ENCODE measurements at places on chromosomes 4 and X. TPM values are rescaled to one million over a fixed set of nuclear protein-coding genes. Genes with fewer than 3 reads are reported as not detected.

GRCh38 chrX:53211391-53211978, 13.5 kb downstream of the KDM5C start:
- H3K4me1 ChIP-seq = no peaks in the 10 kb centered on the region
- no peaks in the 10 kb centered on the region for H3K27me3 ChIP-seq
- H3K4me3 ChIP-seq = no peak overlapping the region
- peaks cover 77% of the 10 kb centered on the region for H3K36me3 ChIP-seq

Gene LSM6
- 15.9 TPM for total RNA-seq

Gene COX7B2
- total RNA-seq = not detected

- H3K27ac ChIP-seq = no peak overlapping the region
- no peak for DNase-seq
- H3K4me3 ChIP-seq = no peak overlapping the region
- H3K27me3 ChIP-seq = no peaks in the 10 kb centered on the region
- H3K36me3 ChIP-seq = no peaks in the 10 kb centered on the region
Observed at GRCh38 chrX:86806786-86807185, 658.5 kb downstream of the DACH2 start.

DNA sequence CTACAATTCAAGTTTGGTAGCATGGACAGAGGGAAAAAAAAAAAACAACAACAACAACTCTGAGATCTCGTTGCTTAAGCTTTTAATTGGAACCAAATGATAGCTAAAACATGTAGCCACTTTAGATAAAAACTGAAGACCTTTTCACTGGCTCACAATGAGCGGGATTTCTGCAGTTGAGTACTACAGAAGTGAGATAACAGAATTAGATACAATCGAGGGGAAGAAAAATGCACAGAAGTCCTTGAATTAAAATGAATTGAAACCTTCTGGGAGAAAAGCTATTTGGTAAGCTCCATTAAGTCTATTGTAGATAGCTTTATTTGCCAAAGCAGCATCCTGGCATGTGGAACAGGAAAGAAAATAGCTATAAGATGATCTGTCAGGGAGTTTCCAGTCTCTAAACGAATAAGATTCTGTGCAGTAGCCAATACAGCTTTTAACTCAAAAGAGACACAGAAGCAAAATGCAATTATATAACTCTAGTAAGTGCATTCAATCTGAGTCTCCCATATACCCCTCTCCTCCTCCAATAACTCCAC, 248.5 kb downstream of the ENOX2 start:
- no peak overlapping the region for H3K27ac ChIP-seq
- DNase-seq = no peak
- no peaks in the 10 kb centered on the region for H3K27me3 ChIP-seq

Gene P2RY4
- not detected for total RNA-seq

DNA sequence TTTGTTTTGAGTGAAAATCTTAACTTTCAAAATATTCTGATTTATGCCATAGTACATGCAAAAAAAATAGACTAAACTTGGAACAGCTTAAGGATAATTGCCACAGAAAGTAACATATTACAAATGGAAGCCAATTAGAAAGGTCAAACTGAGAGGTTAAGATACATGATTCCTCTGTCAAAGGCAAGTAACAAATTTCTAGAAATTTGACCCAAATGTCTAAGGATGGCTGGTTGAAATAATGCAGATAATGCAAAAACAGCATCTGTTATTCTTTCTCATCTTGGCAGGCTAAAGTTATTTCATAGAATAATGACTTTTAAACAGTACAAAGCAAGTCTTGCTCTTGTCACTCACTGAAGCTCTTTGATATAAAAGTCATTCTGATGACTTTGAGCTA, 10.5 kb downstream of the FGF5 start:
- H3K27ac ChIP-seq = no peak overlapping the region
- no peak overlapping the region for H3K4me3 ChIP-seq
- H3K4me1 ChIP-seq = no peaks in the 10 kb centered on the region
- no peak for DNase-seq
- H3K27me3 ChIP-seq = peaks cover 7% of the 10 kb centered on the region
- no peaks in the 10 kb centered on the region for H3K36me3 ChIP-seq

GRCh38 chr4:22668301-22668700, 24.4 kb upstream of the GBA3 start:
- H3K27ac ChIP-seq = peak overlapping the region; percentile 7
- H3K27me3 ChIP-seq = no peaks in the 10 kb centered on the region
- DNase-seq = no peak
- H3K36me3 ChIP-seq = no peaks in the 10 kb centered on the region
- H3K4me1 ChIP-seq = peaks cover 5% of the 10 kb centered on the region

GRCh38 chr4:6221851-6222760, 21.8 kb upstream of the JAKMIP1 start:
- no peak overlapping the region for H3K27ac ChIP-seq
- DNase-seq = peak; percentile 29
- H3K4me3 ChIP-seq = peak overlapping the region; percentile 60

DNA sequence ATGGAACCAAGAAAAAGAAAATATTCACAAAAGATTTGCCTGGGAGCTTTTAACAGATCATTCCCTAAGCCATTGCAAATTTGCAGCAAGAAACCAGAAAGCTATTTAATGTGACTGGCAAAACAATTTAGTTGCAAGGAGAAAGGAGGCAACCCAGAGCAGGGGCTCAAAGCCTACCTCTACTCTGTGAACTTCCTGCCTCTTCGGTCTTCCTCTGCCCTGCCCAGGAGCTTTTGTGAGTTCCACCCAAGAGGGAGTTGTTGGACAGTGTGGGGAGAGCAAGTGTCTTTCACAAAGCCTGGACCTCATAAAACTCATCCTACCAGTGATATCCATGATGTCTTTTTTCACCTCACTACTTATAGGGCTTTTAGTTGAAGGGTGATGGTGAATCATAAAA, 107.4 kb downstream of the AFF1 start:
- peak overlapping the region; percentile 92 for H3K27ac ChIP-seq
- H3K4me3 ChIP-seq = no peak overlapping the region
- DNase-seq = no peak
- H3K27me3 ChIP-seq = no peaks in the 10 kb centered on the region
- H3K4me1 ChIP-seq = peaks cover 100% of the 10 kb centered on the region

- no peak overlapping the region for H3K4me3 ChIP-seq
- DNase-seq = no peak
- H3K4me1 ChIP-seq = no peaks in the 10 kb centered on the region
- no peaks in the 10 kb centered on the region for H3K27me3 ChIP-seq
- no peak overlapping the region for H3K27ac ChIP-seq
- no peaks in the 10 kb centered on the region for H3K36me3 ChIP-seq
Observed at GRCh38 chr4:147693218-147693617, 9.3 kb upstream of the PRMT9 start.

DNA sequence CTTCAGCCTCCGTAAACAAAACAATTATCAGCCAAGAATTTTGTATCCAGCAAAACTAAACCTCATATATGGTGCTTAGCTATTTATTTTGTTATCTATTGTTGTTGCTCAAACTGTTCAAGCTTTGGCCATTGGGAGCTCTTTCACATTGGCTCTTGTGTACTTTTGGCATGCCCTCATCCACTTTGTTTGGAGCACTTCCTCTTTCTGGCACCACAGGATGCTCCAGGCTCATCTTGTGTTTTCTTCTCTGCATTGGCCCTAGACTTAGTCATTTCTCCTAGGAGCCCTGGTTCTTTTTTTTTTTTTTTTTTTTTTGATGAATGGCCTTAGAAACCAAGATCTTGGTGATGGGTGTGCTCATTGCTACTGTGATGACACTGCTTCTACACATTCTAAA, 74.5 kb downstream of the DIPK2B start:
- H3K27ac ChIP-seq = no peak overlapping the region
- H3K36me3 ChIP-seq = no peaks in the 10 kb centered on the region
- H3K4me3 ChIP-seq = no peak overlapping the region
- no peaks in the 10 kb centered on the region for H3K4me1 ChIP-seq
- H3K27me3 ChIP-seq = no peaks in the 10 kb centered on the region

Gene VEGFD
- 8.3 TPM for total RNA-seq

DNA sequence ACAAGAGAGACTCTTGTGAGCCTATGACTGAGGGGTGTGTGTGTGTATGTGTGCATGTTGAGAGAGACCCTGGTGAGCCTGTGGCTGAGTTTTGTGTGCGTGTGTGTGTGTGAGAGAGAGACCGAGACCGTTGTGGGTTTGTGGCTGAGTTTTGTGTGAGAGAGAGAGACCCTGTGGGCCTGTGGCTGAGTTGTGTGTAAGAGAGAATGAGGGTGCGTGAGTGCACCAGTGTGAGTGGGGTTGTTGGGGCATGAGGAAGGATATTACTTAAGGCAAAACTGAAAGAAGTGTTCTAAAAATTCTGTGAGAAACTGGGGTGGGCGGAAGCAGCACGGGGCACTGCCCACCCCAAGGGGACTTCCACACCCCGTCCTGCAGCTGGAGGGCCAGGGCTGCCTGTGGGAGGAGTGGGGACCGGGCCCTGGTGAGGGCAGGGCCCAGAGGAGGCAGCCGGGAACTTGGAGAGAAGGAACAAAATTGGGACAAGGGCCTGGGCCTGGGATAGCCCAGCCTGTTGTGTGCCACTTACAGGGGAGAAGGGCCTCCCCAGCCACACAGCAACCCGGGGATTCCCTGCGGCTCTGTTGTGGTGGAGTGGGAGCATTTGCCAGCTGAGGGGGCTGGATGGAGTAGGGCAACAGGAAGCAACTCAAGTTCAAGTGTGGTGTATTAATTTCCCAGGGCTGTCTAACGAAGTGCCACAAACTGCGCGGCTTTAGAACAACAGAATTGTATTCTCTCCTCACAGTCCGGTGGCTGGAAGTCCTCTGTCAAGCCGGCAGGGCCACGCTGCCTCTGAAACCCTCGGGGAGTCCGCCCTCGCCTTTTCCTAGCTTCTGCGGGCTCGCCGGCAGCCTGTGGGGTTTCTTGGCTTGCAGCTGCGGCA, 22.1 kb downstream of the TMEM131L start:
- H3K4me3 ChIP-seq = peak overlapping the region; percentile 46
- peak overlapping the region; percentile 86 for H3K27ac ChIP-seq
- peak; percentile 51 for DNase-seq
- peaks cover 72% of the 10 kb centered on the region for H3K4me1 ChIP-seq

DNA sequence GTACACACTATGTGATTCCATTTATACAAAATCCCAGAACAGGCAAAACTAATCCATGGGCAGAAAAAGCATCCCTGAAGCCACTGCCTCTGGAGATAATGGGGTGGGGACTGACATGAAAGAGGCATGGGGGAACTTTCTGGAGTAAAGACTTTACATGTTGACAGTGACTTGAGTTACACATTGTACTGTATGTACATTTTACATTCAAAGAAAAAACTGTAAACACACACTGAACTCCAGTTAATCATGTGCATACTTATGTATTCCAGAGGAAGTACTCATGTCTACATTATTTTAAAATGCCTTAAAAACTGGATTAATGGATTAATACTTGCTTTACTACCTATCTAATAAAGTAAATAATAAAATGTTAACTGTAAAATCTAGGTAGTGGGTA, 21.6 kb downstream of the CENPU start:
- no peaks in the 10 kb centered on the region for H3K27me3 ChIP-seq
- H3K36me3 ChIP-seq = no peaks in the 10 kb centered on the region
- H3K4me3 ChIP-seq = no peak overlapping the region
- no peak overlapping the region for H3K27ac ChIP-seq

DNA sequence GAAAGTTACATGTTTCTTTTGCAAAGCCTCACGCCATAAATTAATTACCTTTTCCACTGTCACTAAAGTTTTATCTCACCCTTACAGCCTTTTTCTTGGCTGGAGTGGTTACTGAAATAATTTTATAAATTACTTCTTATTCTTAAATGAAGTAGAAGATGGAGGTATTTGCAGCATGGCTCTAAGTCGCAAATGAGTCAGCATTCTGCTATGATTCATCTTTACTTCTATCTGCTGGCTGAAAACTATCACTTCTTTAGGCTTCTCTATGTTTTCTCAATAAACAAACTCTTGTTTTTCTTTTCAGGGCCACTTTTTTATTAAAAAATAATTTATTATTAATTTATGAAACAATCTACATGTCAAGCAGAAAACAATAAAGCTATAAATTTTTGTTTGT, 210.2 kb upstream of the GYPA start:
- H3K27ac ChIP-seq = no peak overlapping the region
- no peaks in the 10 kb centered on the region for H3K36me3 ChIP-seq
- no peak for DNase-seq
- no peaks in the 10 kb centered on the region for H3K4me1 ChIP-seq

Gene UVSSA
- total RNA-seq = 5.9 TPM

Gene TRPC5OS
- total RNA-seq = not detected

Gene CXCL6
- not detected for total RNA-seq

Gene KLHL34
- 4.7 TPM for total RNA-seq

DNA sequence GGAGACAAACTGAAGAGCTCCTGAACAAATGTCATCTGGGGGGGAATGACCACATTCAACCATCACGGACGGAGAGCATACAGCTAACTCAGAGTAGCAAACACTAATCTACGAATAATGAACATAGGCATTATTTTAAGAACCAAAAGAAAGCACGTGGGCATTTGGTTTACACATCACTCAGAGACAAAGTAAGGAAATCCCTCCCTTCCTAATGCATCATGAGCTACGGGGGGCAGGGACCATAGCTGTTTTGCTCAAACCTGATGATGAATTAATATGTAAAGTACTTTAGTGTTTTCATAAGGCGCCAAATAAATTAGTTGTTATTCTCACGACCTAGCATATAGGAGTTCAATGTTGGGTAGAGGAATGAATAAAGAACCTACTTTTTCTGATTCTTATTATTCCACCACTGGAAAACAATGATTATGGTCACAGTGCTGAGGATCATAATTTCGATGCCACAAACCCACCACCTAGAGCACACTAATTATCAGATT, 11.7 kb upstream of the TMEM156 start:
- no peak for DNase-seq
- no peaks in the 10 kb centered on the region for H3K36me3 ChIP-seq
- H3K4me1 ChIP-seq = peaks cover 58% of the 10 kb centered on the region
- peak overlapping the region; percentile 95 for H3K27ac ChIP-seq
- H3K27me3 ChIP-seq = no peaks in the 10 kb centered on the region

Gene MTCP1
- total RNA-seq = 56.9 TPM

Gene PRDM5
- 12.2 TPM for total RNA-seq

Gene PABPC5
- 0.91 TPM for total RNA-seq

GRCh38 chr4:21728304-21728703, 220.3 kb downstream of the KCNIP4 start:
- H3K27ac ChIP-seq = no peak overlapping the region
- no peak for DNase-seq
- H3K4me1 ChIP-seq = no peaks in the 10 kb centered on the region

- DNase-seq = no peak
- H3K4me1 ChIP-seq = no peaks in the 10 kb centered on the region
- H3K27me3 ChIP-seq = no peaks in the 10 kb centered on the region
- no peak overlapping the region for H3K27ac ChIP-seq
- H3K36me3 ChIP-seq = no peaks in the 10 kb centered on the region
Observed at GRCh38 chr4:36004204-36004851, 240.0 kb downstream of the ARAP2 start.

DNA sequence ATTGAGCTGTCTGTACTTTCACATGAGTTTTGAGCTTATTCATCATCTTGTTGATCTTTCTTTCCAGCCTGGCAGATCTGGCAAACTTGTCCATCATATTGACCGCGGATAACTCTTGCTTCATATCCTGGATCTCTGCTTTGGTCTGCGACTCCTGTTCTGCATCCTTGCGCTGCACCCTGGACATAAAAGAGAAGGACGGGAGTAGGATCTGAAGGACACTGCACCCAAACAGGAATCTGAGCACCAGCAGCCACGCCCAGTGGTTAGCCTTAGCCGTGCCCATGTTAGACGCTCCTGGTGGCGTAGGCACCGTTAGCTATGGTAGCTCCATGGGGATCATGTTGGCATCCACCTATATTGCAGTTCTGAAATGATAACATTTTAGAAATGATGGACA, 56.6 kb downstream of the LARP7 start:
- H3K4me1 ChIP-seq = no peaks in the 10 kb centered on the region
- no peak overlapping the region for H3K4me3 ChIP-seq
- no peak overlapping the region for H3K27ac ChIP-seq

Gene TIGD4
- total RNA-seq = 0.22 TPM

Gene ANXA10
- not detected for total RNA-seq

All from left ventricle myocardium inferior (tissue), 1 donor.